Ecto neural progenitor cell (in vitro differentiated cells): ENCODE measurements at places on chromosomes 16 and 17.

- DNase-seq: no peak
These were observed 6.4 kb downstream of the KDM6B start for GRCh38 chr17:7840441-7840840.

GRCh38 chr16:1980030-1980769, 1.1 kb downstream of the NOXO1 start:
- DNase-seq: no peak

DNA sequence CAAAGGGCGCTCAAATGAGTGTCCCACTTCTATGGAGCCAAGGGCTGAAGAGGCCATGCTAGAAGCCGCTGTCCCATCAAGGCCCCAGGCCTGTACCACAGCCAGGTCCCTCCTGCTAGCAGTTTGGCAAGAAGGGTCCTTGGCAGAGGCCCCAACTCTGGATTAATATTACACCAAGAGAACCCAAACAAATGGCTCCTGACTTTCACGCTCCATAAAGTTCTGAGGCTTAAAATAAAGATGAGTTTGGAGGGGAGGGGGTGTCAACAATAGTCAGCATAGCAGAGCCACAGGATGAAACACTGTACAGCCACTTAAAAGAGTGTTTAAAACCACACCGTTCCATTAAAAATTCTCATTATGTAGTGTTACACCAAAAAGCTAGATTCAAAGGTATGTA, 30.5 kb downstream of the CUEDC1 start:
- DNase-seq: no peak

- DNase-seq: peak; percentile 47
These were observed 30.5 kb downstream of the PIK3R6 start for GRCh38 chr17:8836821-8837562.

GRCh38 chr17:65677932-65678331, 116.5 kb upstream of the AXIN2 start:
- no peak for DNase-seq

GRCh38 chr16:84451781-84452180, 52.7 kb downstream of the MEAK7 start:
- no peak for DNase-seq

DNA sequence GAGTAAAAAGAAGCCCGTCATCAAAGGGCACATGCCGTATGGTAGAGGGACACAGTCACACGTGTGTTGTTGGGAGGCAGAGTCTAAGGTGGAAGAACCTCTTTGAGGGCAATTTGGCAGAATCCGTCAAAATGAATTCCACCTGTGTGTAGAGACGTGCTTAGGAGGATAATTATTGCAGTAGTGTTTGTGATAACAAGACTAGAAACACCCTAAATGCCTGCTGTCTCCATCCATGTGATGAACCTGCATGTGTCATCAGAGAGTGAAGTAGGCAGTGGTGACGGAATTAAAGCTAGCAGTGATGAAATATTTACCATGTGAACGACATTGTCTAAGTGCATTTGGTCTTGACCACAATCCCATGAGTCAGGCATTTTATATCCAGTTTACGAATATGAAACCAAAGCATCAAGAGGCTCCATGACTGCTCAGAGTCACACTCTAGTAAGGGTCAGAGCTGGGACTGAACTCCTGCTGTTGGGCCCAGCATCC, 61.3 kb upstream of the ADORA2B start:
- no peak for DNase-seq

- DNase-seq: no peak
These were observed 171.7 kb downstream of the ZFHX3 start for GRCh38 chr16:72876221-72876620.

DNA sequence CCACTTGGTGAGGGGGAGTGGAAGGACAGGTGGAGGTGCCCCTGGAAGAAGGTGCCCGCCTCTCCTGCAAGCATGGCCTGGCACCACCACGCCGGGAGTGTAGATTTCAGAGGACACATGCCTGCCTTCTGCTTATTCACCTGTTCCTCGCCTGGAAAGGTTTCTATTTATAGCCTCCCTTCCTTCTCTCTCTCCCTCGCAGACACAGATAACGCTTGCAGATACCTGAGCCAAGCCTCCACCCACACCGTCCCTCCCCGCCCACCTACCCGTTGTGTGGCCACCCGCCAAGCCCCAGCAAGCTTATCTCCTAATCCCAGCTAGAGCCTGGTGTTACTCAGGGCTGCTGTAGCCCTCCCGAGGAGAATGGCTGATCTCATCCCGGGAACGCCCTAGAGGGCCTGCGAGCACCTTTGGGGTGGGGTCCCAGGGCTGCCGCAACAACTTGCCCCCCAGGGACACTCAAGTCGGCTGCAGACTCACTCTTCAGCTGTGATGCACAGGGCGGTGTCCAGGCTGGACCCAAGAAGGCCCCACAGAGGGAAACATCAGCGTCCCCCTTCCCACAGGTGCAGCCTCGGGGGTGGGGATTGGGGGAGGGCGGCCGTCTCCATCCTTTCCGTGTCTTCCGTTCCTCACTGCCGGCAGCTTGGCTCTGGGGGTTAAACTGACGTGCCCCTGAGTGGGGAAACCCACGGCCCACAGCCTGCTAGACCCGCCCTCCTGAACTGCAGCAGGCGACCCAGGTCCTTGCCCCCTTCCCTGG, 1.9 kb upstream of the SNAI3 start:
- no peak for DNase-seq

GRCh38 chr16:47234-47633, 6.2 kb downstream of the POLR3K start:
- DNase-seq: no peak

- DNase-seq: no peak
These were observed 11.3 kb downstream of the LMF1 start for GRCh38 chr16:959232-960040.

DNA sequence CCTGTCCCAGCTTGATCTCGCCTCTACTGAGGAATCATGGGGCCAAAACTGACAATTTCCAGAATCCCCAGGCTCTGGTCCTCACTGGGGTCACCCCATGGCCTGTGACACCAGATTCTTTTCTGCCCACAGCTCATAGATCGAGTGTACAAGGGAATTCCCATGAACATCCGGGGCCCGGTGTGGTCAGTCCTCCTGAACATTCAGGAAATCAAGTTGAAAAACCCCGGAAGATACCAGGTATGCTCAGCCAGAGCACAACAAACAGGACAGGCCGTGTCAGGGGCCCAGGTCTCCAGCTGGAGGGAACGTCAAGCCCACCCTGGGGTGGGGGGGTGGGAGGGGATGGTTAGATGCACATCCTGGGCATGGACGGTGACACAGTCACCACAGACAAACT, 17.5 kb downstream of the USP6 start:
- DNase-seq: no peak

- no peak for DNase-seq
These were observed 22.5 kb upstream of the IRX6 start for GRCh38 chr16:55301385-55302008.

DNA sequence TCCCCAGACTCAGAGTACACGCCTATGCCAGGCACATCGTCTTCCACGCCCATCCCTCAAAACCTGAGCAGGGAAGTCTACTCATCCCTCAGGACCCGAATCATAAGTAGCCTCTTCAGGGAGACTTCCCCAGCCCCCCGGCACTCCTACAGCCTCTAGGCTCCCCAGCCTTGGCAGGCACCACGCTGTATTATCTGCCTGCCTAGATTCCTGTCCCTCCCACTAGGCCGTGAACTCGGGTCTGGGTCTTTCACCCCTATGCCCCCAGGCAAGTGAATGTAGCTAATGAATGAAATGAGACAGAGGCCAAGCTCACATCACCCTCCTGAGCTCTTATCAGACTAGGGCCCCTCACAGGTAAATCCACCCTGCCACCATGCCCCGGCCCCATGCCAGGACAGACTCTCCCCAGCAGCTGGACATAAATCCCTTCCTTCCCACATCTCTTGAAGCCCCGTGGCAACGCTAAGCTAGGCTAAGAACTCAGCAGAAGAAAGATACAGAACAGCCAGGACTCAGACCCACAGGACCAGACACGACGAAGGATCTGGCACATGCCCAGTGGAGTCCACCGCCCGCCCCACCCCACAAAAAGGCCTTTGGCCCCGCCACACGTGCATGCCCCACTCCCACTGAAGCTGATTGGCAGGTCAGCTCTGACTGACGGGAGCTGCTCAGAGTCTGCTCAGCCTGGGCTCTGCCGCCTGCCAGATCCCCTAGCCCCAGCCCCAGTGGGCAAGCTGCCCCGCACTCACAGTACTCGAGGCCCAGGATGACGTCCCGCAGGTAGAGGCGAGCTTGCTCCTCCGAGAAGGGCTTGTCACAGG, 13.0 kb downstream of the CAMKK1 start:
- DNase-seq: no peak

- DNase-seq: no peak
These were observed 14.0 kb upstream of the OR1E2 start for GRCh38 chr17:3447625-3448024.

DNA sequence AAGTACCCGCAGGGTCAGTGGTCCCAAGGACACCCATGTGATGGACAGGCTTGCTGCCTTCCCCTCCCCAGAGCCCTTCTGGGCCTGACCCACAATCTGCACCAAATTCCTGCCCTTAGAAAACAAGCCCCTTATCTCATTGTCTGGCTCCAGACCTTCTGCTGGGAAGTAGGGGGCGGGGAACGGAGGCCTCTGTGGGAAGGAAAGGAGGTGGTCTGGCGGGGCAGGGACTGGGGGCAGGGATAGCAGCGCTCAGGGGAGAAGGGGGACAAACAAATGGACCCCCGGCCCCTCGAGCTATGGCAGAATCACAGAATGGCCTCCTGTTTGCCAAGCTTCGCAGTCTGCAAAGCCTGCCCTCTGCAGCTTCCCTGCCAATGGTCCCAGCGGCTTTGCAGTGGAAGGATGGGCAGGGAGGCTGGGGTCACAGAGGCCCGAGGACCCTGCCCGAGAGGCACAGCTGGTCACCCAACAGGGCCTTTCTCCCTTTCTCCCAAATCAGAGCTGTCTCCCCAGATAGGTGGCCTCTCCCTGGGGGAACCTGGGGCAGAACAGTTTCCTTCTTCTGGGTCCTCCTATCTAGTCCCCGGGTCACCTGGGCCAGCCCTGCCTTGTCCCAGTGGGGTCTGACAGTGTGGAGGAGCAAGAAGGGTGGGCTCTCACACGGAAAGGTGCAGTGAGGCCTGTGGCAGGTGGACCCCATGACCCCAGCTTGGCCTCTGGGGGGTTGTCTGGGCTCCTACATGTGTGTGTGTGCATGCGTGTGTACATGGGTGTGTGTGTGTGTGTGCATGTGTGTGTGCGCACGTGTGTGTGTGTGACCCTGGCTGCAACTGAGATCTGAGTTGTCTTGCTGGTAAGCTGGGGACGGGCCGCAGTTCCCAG, 25.5 kb downstream of the TMEM235 start:
- DNase-seq: no peak

- no peak for DNase-seq
These were observed 156.0 kb downstream of the GSG1L start for GRCh38 chr16:27907457-27907972.

DNA sequence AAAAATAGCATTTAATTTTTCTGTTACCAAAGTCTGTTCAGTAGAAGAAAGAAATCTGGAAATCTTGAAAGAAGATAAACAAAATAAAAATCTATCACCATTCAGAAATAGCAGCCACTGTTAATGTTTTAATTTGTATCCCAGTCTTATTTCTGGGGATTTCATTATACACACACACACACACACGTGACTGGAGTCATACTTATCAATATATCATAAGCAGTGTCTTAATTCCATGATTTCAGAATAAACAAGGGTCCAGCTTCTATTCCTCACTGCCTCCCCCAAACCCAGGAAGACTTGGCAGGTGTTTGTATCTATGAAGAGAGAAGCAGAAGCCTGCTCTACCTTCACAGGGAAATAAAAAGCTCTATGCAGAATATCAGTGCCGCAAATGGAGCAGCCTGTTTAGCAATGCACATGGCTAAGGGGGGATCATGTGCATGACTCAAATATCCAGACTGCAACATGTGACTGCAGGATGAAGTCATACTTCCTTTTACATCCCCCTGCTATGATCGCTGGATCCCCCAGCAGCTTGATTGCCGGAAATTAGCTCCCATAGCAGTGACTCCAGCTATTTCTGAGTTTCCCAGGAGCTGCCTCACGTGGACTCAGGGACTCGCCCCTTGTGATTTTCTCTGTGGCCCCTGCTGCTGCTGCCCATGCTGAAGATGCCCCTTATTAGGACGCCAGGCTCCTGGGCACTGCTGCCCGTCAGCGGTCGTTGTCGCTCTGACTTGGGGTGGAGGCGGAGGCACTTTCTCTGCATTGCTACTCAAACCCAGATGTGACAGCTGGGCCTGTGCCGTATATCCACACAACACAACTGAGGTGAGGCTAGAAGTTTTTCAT, 341.0 kb downstream of the CPPED1 start:
- no peak for DNase-seq

GRCh38 chr17:1545618-1546017, 17.0 kb downstream of the PITPNA start:
- DNase-seq: no peak

- peak; percentile 36 for DNase-seq
These were observed 125.5 kb upstream of the HSBP1 start for GRCh38 chr16:83682116-83682867.
